ENCODE measurements at places on chromosomes 11 and 22. TPM values are rescaled to one million over a fixed set of nuclear protein-coding genes. Genes with fewer than 3 reads are reported as not detected.

Gene CCDC89
- polyA plus RNA-seq: 0.38 TPM

Gene SUSD2
- 6.5 TPM for polyA plus RNA-seq

Gene ZNF143
- 6.1 TPM for polyA plus RNA-seq

Gene TUB
- 2.4 TPM for polyA plus RNA-seq

Gene PANX3
- not detected for polyA plus RNA-seq

Gene SYNGR1
- 29.8 TPM for polyA plus RNA-seq

Gene LYVE1
- 23.1 TPM for polyA plus RNA-seq

Gene KCNQ1OT1
- polyA plus RNA-seq: 0.01 TPM

Gene MB
- 8,931 TPM for polyA plus RNA-seq

Gene OR51A7
- polyA plus RNA-seq: not detected
